ENCODE measurements at places on chromosomes 1 and 21.

- peak; percentile 72 for DNase-seq
Measured at GRCh38 chr1:226309398-226310244, 657 bp upstream of the LIN9 start.

DNA sequence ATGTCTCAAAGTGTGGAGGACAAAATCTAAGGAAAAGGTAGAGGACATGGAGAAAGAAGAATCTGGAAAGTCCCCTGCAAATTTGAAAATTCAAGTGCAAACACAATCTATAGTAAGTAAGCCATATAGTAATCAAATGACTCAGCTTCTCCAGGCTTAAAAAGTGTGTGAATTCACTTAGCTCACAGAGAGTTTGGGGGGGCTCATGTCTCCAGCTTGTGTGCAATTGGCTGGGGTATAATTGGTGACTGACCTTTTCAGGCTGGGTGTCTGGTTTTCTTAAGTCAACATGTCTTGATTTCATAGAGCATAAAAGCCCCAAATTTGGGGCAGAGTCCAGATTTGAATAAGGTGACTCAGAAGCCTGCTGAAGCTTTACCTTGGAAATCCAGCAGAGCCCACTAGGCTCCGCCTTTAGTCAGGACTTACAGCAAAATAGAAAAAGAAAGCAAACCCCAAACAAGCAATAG is 8.6 kb downstream of the CLDN14 start:
- DNase-seq = no peak

DNA sequence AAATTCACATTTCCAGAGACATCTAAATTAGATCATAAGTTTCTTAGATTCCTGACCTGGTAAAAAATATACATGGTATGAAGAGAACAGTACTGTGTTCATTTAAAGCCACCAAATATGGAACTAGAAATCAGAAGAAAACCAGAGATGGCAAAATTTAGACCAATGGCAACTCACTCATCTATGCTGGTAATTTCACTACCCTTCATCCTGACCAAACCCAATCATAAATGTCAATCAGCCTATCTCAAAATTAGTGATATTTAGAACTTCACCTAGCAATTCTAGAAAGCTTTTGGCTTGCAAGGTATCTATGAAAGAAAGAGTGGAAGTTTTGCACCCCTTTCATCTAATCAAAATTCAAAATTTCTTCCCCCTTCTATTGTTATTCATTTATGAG is 107.7 kb downstream of the NIBAN1 start:
- no peak for DNase-seq

DNA sequence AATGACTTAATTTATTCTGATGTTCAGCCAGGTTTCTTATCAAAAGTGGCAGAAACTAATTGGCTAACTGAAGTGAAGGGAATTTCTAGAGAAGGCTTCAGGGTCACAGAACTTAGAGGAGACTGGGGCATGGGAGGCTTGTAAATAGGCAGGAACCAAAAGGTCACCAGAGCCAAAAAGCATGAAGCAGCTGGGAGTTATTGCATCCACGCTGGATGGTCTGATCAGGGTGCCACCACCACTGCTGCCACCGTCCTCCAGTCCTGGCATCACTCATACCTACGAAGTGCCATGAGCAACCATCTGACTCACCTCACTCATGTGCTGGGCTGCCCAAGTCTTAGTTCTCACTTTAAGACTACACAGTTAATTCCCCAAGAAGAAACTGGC is 82.5 kb upstream of the DPH5 start:
- no peak for DNase-seq

DNA sequence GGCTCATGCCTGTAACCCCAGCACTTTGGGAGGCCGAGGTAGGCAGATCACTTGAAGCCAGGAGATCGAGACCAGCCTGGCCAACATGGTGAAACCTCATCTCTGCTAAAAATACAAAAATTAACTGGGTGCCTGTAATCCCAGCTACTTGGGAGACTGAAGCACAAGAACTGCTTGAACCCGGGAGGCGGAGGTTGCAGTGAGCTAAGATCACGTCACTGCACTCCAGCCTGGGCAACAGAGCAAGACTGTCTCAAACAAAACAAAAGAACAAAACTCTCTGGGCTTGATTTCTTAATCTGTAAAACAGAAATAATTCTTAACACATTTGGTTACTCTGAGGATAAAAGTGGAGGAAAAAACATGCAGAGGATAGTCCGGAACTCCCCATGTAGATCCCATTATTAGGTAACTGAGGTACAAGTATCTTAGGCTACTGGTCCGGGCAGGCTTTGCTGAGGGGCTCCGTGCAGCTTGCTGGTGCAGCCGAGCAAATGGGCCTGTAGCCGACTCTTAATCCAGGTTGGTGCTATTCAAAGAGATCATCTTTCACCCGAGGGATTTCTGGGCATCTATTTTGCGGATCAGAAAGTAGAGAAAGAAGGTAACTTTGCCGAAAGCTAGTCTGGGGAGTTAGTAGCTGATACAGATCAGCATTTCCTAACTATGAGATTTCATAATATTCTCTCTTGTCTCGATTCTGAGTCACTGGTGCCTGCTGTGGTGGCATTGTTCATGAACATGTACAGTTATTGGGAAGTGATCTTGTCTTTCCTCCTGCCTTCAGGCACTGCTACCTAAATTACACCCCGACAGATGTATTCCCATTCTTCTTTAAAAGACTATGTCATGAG is 56.8 kb downstream of the NFIA start:
- peak; percentile 56 for DNase-seq

GRCh38 chr1:246768403-246769020 is 44.3 kb downstream of the SCCPDH start:
- DNase-seq = no peak
